A172 (cell line): ENCODE measurements at places on chromosomes 6 and 20. TPM values are rescaled to one million over a fixed set of nuclear protein-coding genes. Genes with fewer than 3 reads are reported as not detected.

GRCh38 chr6:100179576-100179975, 185.6 kb upstream of the MCHR2 start:
- DNase-seq = no peak

- peak; percentile 38 for DNase-seq
Measured at GRCh38 chr6:15501826-15502445, 160.9 kb downstream of the DTNBP1 start.

The RGS17 gene
- total RNA-seq = 2.9 and 6.5 TPM in 2 replicates

GRCh38 chr6:81486234-81486633, 266.2 kb downstream of the TENT5A start:
- no peak for DNase-seq

GRCh38 chr6:145892026-145892425, 72.1 kb downstream of the SHPRH start:
- no peak for DNase-seq

- DNase-seq = no peak
Measured at GRCh38 chr20:62229667-62230066, 8.7 kb upstream of the OSBPL2 start.

DNA sequence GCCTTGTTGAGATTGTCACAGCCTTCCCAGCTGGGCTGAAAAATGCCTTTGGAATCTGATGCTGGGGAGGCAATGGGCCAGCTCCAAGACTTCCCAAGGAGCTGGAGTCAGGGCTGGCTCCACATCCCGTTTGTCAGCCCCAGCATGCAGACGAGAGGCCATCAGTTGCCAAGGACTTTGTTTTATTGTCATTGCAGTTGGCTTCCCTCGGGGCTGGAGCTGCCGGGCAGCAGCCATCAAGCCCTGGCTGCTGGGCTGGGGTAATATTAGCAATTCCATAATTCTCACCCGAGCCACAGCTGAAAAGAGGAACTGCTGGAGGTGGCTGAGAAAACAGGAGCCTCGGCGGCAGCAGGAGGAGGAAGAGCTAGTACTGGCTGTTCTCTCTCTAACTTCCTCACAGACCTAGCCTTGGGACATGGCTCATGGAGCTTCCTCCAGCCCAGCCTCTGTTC, 182.5 kb downstream of the CDC5L start:
- no peak for DNase-seq

The IL17A gene
- not detected in 2 replicates for total RNA-seq

GRCh38 chr6:131967948-131968347, 16.8 kb upstream of the CCN2 start:
- DNase-seq = no peak

DNA sequence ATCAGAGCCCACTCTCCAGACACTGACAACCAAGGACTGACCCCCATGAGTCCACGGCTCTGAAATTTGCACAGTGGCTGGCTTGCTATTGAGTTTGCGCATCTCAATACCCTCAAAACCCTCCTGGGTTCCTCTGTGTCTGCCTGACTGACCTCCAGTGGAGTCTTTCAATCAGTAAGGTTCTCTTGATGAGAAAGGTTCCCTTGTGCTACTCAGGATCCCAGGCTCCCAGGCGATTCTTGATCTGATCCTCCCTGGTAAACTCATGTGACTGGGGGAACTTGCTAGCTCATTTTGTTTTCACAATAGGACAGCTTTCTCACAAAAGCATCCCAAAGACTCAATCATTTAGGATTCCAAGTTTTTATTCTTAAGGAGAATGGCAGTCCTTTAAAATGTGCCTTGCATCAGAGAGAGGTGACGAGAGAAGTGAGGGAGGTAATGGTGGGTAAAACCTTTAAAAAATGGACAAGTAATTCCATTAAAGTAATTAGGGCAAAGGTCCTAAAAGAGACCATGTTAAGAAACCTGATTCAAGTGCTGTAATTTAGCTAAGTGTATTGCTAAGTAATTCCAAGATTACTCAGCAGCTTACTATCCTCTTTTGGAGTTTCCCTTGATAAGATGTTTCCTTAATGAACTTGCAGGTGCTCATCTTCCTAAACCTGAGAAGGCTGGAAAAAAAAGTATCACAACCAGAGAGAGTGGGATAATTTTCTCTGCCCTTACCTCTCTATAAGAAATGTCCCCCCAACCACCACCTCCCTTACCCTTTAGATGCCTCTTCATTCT, 304.7 kb upstream of the SGK1 start:
- DNase-seq = no peak

The KIAA0408 gene
- 0.09 and 0.60 TPM in 2 replicates for total RNA-seq

The TMEM244 gene
- total RNA-seq = not detected in 2 replicates

GRCh38 chr6:28977341-28978132, 27.6 kb downstream of the ZNF311 start:
- peak; percentile 56 for DNase-seq

The OR2H1 gene
- not detected in 2 replicates for total RNA-seq

The ADAT2 gene
- 1.8 and 3.1 TPM in 2 replicates for total RNA-seq

GRCh38 chr6:77633993-77634715, 18.7 kb upstream of the MEI4 start:
- DNase-seq = peak; percentile 1

The HLA-DPA1 gene
- 0.31 and 0.34 TPM in 2 replicates for total RNA-seq

DNA sequence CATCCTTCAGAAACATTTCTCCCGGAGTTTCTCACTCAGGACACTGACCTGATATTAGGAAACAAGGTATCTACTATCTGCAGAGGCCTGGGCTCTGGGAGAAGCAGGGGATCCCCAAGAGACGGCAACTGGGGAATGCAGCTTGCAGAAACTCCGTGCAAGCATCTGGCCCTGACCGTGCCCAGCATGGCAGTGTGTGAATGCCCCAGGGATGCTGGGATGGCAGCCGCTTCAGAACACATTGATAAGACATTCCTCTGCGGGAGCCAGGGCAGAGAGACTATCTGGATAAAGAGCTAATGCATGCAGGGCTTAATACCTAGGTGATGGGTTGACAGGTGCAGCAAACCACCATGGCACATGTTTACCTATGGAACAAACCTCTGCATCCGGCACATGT, 55.4 kb downstream of the NFATC2 start:
- DNase-seq = no peak

The FAM209B gene
- total RNA-seq = not detected in 2 replicates

GRCh38 chr6:158376631-158377081, 64.4 kb downstream of the TULP4 start:
- no peak for DNase-seq

The MUC21 gene
- total RNA-seq = not detected in 2 replicates

The ZC2HC1B gene
- total RNA-seq = not detected in 2 replicates

DNA sequence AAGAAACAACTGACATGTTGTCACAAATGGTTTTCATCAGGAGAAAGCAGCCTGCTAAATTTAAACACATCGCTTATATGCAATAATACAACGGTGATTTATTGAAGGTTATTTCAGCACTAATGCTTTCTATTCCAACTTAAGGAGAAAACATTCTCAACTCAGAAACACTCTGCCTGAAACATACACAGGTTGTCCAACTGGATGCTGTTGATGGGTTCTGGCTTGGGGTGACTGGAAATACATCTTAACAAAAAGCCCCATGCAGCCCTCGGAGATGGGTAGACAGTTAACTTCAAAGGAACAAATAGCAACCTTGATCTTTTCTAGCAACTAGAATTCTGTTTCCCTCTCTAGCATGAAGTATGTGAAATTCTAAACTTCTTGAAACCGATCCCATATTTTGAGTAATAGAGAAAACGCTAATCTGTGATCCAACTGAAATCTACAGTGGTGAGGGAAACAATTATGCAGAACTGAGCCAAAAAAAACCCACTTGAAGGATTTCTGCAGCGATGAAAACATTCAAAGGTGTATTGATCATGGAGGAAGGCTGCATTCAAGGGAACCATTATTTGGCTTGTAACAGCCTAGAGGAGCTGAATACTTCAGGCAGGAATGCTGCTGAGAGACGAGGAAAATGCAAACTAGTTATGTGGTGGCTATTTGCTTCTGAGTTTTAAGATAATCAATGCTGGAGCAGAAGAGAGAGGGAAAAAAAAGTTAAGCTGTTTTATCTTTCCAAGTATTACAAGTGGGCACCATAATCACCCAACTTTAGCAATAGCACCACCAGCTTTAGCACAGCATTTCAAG, 6.9 kb downstream of the ZMYND8 start:
- DNase-seq = no peak

- DNase-seq = peak; percentile 68
Measured at GRCh38 chr20:63536241-63536977, 767 bp downstream of the PTK6 start.

DNA sequence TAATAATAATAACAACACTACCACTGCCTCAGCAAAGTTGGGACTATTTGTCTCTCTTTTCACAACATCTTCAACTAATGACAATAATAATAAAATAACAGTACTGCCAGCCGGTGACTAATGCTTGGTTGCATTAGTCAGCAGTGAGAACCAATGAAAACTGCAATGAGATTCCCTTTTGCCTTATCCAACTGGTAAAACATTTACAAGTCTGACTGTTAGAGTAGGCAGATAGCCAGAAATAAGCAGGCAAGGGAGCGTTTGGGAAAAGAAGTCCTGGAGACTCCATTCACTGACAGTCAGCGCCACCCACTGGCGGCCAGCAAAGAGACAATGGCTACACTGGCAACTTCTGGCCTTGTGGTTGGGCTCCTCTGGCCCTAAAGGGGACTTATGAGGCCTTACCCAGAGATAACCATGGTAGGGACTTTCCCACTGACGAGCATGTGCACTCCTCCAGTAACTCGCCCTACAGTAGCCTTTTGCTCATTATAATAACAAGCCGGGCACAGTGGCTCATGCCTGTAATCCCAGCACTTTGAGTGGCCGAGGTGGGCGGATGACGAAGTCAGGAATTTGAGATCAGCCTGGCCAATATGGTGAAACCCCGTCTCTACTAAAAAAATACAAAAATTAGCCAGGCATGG, 3.4 kb upstream of the NSFL1C start:
- DNase-seq = peak; percentile 100

The MTFR2 gene
- 10.3 and 11.5 TPM in 2 replicates for total RNA-seq

The DNAH8 gene
- not detected in 2 replicates for total RNA-seq

DNA sequence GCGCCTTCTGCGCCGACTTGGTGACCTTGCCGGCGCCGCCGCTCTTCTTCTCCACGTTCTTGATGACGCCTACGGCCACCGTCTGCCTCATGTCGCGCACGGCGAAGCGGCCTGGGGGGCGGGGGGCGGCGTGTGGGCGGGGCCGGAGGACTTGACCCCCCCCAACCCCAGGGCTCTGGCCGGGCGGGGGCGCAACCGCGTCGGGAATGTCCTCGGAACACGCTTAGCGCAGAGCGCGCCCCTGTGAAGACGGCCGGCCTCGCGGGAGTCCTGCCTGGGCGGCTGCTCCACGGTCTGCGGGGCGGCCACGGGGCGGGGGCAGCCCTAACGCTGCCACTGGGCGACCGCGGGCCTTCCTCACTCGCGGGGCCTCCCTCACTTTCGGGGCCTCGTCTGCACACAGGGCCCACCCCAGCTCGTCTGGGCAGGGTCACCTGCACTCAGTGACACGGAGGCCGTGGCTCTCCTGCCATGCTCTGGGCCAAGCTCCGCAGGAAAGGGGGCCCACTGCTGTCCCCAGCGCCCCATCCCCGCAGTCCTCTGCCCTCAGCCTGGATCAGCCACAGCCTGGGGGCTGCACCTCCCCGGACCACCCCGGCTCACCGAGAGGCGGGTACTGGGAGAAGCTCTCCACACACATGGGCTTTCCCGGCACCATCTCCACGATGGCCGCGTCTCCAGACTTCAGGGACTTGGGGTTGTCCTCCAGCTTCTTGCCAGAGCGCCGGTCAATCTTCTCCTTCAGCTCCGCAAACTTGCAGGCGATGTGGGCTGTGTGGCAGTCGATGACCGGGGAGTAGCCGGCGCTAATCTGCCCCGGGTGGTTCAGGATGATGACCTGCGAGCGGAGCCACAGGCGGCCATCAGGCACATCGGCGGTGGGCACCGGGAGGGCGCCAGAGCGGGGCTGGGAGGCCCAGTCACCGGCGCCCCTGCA, 10.3 kb downstream of the EEF1A2 start:
- DNase-seq = no peak

The ID4 gene
- total RNA-seq = 0.22 and 3.8 TPM in 2 replicates

DNA sequence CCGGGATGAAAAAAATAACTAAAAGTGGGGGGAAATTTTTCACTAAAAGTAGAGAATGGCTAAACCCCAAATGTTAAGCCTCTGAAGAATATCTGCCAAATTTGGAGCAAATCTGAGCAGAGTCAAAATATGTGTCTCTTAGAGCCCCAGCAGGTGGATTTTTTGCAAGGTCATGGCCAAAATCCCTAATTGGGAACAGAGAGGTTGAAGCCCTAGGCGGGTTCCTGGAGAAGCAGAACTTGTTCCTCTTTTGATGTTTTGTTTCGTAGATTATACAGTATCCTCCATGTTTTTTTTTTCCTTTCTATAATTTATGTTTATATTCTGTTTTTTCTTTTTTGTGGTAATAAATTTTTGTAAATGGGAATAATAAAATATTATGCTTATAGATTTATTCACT, 94.4 kb downstream of the PLCB4 start:
- no peak for DNase-seq

DNA sequence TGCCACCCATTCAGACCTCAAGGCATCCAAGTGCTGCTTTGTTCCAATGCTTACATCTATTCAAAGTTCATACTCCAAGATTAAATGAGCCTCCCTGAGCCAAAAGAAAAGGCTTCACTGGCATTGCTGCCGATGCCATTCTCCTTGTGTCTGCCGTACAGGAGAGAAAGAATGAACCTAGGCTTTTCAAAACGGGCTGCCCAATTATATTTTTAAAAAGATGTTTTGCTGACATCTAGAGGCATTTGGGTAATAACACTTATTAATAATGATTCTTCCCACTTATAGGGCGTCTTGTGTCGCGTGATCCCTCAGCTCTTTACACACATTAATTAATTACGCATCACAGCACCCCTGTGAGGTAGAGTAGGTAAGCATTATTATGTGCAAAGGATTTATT, 545.6 kb downstream of the PKHD1 start:
- DNase-seq = no peak

The PTGIS gene
- 0.07 and 0.14 TPM in 2 replicates for total RNA-seq
